NCI-H1417 treated with DMSO at 0.1 percent for 48 hours (cell line): ENCODE measurements at places on chromosomes 1 and 21.

- DNase-seq = no peak
Observed at GRCh38 chr21:37241426-37241825, 25.7 kb downstream of the VPS26C start.

GRCh38 chr1:151583796-151584195, 28.1 kb upstream of the SNX27 start:
- no peak for DNase-seq

DNA sequence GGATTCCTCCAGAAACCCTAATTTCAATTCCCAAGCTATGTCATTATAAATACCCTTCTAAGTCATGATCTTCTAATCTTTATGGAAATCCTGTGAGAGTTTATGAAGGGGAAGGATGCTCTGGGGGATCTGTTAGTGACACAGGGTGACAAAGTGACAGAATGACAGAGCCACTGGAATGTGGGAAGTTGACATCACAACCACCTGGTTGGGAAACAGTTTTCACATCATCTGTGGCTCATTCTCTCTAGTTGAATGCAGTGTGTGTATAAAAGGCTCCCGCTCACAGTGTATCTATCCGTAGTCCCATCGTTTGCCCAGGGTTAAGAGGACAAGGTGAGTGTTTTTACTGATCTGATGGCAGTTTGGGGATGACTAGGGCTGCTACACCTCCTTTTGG, at the start of gene LCE7A:
TSS of gene LCE7A (plus strand) at position 301 of the 400 bp plus-strand sequence. CDS start 702 bp downstream, outside the sequence.
- no peak for DNase-seq

DNA sequence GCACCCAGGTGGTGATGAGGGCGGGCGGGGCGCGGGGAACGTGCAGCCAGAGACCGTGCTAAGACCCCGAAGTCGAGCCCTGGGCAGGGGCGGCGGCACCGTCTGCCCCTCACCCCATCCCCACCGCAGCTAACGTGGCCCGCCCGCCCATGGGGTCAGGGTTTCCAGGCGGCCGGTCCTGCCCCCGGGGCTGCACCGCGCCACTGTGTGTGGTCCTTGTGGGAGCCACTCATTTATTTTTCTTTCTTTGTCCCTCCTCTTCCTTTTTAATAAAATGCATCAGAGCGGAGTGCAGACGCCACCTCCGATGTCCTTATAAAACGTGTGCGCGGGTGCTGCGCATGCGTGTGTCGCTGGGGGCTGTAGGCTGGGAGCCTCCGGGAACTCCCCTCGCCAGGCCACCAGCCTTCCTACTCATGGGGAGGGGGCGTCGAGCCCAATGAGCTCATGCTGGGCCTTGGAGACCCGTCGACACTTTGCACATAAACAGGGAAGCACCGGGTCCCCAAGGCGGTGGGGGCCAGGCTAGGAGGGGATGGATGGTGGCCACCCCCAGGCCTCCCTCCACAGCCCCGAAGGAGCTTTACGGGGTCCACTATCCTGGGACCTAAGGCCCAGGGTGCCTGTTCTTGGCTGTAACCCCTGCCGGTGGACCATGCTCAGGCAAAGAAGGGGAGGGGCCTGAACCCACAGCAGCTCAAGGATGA, 59.9 kb downstream of the WNT9A start:
- no peak for DNase-seq

DNA sequence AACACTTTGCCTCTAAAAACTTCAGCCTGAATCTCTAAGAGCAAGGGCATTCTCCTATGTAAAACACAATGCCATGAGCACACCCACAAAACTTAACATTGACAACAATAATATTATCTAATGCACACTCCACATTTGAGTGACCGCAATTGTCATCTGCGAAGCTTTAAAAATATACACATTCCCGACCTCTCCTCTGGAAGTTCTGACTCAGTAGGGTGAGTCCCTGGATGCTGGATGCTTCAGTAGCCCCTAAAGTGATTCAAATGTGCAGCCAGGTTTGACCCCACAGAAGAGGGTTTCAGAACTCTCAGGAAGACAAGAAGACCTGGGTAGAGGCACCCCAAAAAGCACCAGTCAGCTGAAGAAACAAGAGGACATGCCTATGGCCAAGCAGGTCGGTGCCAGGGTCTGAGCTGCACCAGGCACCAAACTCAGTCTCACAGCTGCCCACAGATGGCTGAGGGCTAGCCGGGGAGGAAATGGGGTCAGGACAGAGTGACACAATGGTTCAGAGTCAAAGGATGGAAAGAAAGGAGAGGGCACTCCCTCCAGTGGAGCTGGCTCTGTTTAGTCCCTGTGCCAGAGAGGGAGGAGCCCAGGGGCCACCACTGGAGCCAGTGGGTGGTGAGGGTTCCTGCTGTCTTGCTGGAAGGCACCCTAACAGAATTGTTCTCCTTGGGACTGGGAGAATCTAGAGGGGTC, 17.4 kb downstream of the PIK3C2B start:
- no peak for DNase-seq

DNA sequence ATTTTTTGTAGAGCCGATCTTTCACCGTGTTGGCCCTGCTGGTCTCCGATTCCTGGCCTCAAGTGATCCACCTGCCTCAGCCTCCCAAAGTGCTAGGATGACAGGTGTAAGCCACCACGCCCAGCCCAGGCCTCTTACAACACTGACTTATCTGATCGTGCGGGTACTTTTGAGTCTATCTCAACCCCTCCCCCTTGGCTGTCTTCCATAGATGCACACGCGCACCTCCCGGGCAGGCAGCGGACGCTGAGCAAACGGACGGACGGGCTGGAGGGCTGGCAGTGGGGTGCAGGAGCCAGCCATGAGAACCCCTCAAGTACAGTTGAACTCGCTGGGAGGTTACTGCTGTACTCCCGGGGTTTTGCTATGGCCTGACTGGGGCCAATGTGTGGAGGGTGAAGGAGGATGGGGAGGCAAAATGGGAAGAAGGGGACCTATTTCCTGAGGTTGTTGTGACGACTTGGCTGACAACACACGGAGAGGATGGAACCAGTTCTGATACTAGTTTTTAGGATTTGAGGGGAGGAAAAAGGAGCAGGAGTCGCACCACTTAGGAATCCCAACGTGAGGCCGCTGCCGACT, 959 bp downstream of the CD58 start:
- DNase-seq = no peak

DNA sequence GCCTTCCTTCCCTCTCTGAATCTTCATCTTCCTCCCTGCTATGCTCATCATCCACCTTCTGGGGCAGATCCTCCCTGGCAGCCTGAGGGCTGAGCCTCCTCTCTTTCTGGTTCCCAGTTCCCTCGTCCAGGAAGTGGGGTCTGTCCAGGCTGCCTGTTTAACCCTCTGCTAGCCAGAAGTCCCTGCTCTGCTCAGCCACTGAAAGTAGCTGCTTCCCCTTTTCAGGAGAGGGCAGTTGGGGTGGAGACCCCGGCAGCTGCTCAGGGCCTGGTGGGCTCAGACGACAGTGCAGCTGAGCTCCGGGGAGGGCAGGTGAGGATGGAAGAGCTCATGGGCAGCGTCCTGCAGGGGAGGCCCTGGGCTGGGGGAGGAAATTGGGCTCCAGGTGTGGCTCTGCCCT, 43.1 kb upstream of the ETV3 start:
- DNase-seq = no peak

DNA sequence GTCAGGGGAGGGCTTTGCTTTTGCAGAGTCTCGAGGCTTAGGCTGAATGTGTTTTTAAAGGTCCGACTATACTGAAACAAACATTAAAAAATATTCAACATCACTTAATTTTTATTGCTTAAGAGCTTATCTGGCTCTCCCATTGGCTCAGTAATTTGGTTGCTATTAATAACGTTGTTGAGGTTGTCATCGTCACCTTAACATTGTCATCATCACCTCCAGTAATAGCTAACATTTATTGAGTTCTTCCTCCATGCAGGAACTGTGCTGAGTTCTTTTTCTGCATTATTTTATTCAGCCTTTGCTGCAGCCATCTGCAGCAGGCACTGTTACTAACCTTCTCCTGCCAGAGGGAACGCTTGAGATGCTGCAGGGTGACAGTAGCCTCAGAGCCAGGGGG, 40.1 kb downstream of the ADARB1 start:
- DNase-seq = no peak

GRCh38 chr1:21168444-21168843, 8.3 kb downstream of the EIF4G3 start:
- no peak for DNase-seq

DNA sequence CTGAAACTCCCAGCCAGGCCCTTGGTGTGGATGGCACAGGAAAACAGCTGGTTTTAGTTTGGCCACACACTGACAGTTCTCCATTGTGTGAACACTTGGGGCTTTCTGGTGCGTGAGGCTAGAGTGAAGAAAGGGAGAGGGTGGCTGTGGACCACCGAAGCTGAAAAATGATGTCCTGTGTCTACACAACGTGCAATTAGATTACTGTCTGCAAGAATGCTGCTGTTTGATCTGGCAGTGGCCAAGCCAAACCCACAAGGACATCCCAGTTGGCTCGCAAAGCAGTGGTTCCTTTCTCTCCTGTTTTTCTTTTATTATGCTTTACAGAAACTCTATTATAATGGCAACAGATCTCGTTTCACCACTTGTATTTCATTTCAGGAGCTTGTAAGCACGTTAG, 58.9 kb downstream of the ERG start:
- no peak for DNase-seq

DNA sequence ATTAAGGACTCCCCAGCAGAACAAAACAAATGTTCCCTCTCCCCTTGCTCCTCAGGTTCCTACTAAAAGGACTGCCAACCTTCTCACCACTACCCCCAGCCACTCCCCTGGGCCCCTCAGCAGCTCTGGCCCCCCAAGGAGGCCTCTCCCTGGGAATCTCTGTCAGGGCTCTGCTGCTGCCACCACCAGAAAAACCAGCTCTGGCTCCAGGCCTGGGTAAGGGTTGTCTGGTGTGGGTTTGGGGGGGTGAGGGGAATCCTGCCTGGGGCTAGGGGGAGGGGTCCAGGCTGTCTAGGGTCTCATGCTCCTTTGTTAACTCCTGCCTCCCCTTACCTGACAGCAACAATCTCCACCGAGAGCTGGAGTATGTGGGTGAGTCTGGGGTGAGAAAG, 4.8 kb downstream of the NECTIN4 start:
- no peak for DNase-seq

- no peak for DNase-seq
Observed at GRCh38 chr1:89165811-89166210, 10.0 kb downstream of the GBP7 start.

DNA sequence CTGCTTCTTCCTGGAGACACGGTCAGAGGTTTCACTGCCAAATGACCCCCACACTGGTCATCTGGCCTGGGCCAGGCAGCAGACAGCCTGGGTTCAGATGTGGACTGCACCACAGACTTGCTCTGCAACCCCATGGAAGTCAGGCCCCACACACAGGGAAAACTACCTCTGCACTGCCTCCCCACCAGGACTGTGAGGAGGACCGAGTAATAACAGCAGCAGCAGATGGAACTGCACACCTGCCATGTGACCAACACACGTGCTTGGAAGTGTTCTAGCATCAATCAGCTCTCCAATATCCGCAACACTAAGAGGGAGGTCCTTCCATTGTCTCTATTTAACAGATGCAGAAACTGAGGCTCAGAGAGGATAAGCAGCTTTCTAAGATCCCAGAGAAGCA, 51.4 kb downstream of the SLC9A1 start:
- DNase-seq = no peak

DNA sequence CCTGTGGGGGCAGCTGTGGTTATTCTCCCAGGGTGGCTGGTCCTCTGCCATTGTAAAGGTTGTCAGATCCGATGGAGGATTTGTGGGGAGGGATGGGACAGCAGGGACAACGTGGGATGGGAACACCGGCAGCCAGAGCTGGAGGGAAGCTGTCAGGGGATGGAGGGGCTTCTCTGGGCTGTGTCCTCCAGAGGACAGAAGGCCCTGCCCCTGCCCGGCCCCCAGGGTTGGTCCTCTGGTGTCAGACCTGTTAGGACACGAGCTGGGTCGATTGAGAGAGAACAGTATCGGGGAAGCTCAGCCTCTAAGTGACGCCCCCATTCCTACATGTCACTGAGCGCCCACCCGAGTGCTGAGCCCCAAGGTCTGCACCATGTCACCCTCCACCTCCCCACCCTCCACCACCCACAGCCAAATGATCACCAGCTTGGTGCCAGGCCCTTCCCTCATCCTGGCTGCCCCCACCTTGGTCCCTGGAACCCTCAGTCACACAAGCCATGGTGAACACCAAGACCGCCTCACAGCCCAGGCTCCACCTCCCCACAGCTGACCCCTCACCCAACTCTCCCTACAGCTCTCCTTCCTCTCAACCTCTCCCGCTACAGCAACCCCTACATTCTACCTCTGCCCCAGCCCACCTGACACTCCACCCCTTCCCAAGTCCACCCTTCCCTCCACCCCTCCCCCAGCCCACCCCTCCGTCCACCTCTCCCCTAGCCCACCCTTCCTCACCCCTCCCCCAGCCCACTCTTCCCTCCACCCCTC, 244.4 kb downstream of the MATN1 start:
- no peak for DNase-seq

GRCh38 chr1:151540982-151541377, 871 bp downstream of the TUFT1 start:
- no peak for DNase-seq

DNA sequence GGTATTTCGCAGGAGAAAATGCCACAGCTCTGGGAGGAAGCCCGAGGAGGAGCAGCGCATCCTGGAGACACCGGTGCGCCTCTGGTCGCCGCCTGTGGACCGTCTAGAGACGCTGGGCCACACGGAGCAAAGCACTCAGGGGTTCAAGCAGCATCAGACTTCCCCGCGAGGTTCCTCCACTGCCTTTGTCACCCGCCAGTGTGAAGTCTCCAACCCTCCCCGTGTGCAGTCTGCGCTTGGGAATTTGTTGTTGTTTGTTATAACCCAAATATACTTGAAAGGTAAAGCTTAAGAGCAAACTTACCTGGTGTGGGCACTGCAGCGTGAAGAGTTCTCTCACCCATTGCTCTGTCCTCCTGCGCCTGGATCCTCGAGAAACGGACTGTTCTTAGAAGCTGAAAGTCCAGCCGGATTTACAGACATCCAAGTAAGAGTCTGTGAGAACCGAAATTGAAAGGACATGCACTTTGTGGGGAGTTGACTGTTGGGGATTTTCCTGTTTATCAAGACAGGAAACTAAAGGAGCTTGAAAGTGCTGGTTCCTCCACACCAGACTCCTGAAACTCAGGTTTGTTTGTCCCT, at the start of gene GBP4:
TSS of gene GBP4 (minus strand) at position 452 of the 582 bp plus-strand sequence. CDS start at position 344, 108 bp downstream.
- no peak for DNase-seq

DNA sequence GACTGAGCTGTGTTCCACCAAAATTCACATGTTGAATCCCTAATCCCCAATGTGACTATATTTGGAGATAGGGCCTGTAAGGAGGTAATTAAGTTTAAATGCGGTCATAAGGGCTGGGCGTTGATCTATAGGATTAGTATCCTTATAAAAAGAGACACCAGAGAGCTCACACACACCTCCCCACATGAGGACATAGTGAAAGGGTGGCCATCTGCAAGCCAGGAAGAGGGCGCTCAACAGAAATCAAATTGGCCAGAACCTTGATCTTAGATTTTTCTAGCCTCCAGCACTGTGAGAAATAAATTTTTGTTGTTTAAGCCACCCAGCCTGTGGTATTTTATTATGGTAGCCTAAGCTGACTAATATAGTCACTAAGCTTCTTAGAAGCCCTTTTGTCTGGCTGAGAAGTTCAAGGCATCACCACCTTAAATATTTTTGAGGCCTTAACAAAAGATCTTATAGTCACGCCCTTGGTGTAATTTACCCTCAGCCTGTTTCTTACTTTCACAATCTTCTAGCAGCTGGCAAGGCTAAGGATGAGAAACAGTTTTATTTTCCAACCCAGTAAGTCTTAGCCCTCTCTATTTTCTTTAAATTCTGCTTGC, 28.8 kb downstream of the GORAB start:
- DNase-seq = no peak
